SJSA1 (cell line): ENCODE measurements at places on chromosomes 5 and 9. TPM values are rescaled to one million over a fixed set of nuclear protein-coding genes. Genes with fewer than 3 reads are reported as not detected.

ZNF658 gene
- total RNA-seq = 1.2 and 2.5 TPM in 2 replicates

DNA sequence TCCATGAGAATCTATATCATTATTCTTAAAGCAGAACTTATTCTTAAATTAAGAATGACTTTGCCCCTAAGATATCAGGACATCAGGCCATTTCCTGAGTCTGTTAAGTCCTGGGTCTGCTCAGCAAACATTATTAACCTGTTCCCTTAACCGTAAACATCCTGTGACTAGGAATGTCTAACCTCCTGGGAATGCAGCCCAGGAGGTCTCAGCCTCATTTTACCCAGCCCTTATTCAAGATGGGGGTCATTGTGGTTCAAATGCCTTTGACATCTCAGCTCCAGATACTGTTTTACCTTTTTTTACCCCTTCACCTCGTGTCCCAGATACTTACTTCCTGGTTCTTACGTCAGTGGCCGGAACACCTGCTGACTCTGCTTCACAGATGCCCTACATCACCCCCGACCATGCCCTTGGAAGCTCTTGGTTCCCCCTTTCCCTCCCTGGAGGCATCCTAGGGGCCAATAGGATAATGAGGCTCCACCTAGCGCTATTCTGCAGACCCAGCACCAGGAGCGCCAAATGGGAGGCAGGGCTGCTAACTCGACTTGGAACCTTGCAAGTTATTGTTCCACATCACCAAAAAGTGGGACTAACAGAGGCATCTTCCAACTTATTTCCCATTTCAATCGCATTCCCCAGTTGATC is 182.5 kb downstream of the MED10 start:
- no peak for DNase-seq

DNA sequence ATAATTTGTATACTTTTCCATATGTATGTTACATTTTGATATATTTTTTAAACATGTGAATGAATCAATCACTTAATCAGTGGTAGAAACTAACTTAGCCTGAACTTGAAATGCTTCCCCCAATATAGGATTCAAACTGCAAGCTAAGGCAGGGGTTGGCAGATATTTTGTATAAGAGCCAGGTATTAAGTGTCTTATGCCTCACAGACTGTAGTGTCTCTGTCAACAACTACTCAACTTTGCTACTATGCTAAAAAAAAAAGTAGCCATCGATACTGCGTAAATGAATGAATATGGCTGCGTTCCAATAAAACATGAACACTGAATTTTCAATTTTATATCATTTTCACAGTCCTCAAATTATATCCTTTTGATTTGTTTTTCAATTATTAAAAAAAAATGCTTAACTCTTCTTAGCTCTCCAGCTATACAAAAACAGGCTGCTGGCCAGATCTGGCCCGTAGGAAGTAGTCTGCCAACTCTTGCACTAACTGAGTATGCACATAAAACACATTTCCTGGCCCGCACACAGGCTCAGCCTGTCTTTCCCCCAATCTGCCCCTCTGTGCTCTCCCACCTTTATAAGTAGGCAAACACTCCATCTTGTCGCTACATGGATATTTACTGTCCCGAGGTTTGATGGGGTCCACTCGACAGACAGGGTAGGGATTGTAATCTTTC is 91.8 kb downstream of the SAXO1 start:
- DNase-seq = no peak

DNA sequence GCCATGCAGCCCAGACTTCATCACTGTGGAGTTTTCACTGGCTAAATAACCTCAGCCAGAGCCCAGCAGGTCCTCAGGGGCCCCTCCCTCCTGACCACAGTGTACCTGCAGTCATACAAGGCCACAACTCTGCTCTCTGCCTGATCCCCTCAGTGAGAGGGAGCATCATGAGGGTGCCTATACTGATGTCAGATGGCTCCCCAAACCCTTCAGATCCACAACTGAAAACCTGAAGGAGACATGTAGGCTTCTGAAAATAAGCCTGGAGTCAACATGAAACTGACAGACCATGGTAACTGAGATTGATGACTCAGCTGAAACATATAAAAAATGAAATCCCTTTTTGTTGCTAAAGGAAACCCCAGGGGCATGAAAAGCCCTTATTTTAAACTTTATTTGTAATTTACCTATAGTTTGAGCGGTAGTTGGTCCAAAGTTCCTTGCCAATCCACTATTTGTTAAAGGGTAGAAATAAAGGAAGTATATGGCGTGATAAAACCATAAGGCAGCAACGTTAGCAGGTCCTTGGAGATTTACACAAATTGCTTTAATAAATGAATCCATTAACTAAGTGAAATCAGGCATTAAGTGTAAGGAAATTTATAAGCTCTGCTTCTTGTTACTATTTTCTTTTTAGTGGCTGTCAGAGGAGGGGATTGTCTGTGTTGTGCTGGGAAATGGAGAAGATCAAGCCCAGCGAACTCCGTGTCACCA is 68.3 kb downstream of the FGF1 start:
- DNase-seq = no peak

DNA sequence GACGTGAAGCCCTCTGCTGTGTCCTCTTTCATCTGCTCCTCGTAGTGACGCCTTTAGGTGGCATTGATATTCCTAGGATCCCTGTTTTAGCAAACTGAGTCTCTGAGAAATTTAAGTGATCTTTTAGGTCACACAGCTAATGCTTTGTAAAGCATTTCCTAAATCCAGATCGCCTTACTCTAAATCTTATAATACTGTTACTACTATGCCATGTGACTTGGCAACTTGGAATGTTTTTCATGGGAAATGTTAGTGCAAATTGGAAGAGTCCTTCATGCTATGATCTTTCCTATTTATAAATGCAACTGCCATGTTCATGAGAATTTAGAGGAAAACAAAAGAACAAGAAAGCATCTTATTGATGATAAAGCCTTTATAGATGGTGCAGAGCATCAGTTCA is 212.2 kb downstream of the TRIO start:
- DNase-seq = no peak

DNA sequence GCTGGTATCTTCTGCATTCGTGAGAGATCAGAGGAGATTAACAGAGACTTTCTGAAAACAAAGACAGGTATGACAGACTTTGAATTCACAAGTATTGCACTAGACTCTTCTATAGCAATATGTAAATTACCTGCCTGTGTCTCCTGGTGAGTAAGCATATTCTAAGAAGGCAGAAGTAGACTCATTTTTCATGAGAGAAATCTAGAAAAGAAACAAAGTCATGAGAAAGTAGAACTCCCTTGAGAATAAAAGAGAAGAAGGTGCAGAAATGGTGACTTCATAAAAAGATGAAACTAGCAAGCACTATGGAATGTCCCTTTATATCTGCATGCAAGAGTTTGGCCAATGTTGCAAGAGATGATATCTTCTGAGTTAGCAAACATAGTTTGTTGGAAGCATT is 419.8 kb downstream of the DMRT2 start:
- no peak for DNase-seq

MORN5 gene
- total RNA-seq = not detected in 2 replicates

DNA sequence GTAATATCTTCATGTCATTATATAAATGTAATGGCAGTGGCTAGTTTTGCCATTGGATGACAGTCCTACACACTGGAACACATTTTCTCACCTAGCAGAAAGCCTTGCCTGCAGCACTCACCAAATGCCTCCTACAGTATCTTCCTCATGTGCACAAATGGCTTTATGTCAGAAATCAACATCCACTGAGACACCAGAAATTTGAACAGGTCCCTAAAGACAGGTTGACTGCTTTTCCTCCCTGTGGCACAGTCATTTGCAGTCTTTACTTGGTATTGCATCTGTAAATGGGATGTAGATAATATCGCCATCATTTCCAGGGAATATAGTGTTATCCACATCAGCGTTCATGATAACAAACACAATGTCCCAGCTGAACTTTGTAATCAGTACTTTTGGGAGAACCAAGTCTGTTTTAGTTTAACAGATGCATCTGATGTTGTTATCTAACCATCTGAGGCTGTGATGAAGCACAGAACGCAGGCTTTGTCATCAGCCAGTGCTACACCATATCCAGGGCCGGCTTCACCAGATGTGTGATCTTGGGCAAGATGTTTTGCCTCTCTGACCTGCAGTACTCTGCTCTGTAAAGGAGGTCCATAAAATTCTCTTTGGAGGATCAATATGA is 83.9 kb upstream of the TAS2R1 start:
- no peak for DNase-seq

IFNA13 gene
- total RNA-seq = not detected in 2 replicates
